ENCODE measurements at places on chromosomes 5 and 9.

- no peak for DNase-seq
Observed at GRCh38 chr9:129318121-129319075, 140.3 kb upstream of the IER5L start.

DNA sequence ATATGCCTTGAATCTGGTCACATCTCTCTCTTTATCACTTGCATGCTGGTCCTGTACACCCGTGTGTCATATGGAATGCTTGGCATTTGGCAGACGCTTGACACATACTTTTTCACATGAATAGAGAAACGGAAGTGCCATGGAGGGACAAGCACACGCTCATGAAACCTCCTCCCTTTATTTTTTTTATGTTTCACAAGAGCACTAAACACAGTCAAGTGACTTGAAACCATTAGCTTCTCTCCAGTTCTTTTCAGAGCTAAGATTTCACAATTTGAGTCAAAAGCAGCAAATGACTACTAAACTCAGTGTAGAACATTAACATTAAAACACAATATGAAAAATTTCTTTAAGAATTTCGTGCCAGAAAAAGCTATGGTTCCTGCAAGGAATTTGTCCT lies 151.1 kb downstream of the DOCK2 start:
- DNase-seq: no peak

DNA sequence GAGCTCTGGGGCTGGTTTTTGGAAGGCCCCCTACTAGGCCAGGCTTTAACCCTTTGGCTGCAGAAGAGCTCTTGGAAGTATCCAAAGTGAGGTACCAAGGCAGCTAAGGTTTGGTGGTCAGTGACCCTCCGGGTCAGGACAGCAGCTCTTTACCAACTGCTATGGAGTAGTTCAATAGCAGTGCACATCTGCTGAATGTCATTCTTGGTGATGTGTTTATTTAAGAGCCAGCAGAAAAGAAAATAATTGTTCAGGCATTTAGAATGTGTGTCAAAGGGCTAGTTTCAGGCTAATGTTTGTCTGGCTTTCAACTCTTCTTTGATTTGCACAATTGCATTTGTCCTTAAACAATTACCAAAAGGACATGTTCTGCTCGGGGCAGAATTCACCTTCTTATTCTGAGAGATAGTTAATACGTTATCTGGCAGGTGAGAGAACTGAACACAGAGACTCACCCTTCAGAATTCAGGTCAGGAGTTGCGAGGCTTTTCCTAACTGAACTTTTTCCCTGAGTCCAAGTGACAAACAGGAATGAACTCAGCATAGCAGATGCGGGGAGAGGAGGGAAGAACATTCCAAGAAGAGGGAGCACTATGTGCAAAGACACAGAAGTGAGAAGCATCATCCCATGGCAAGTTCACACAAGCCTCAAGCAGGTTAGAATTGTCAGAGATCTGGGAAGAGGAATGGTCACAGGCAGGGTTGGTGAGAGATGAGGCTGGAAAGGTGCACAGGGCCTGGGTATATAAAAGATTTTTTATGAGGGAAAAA lies 556.7 kb upstream of the TLE4 start:
- no peak for DNase-seq

DNA sequence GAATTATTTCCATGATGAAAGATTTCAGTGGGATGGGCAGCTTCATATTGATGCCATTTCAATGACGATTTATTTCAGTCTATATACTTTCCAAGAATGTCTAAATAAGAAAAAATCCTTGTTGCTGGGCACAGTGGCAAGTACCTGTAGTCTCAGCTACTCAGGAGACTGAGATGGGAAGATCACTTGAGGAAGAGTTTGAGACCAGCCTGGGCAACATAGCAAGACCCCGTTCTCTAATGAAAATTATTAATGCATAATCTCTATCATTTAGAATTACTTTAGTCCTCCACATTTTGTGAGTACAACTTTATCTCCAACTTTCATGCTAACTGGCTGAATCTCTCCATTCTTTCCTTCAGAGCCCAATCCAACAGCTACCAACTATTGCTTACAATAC lies 52.5 kb downstream of the PTBP3 start:
- DNase-seq: no peak

DNA sequence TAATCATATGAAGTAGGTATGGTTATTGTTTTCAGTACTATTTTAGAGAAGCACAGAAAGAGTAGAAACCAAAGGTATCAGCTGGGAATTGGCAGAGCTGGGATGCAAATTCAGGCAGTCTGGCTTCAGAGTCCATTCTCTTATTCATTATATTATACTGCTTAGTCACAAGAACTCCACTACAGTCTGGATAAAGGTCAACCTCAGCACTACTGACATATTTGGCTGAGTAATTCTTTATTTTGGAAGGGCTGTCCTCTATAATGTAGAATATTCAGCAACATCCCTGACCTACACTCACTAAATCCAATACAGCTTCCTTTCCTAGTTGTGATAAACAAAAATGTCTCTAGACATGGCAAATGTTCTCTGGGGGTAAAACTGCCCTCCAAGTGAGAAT lies 37.6 kb downstream of the PTGER4 start:
- DNase-seq: no peak

- no peak for DNase-seq
Observed at GRCh38 chr9:14339746-14340145, 25.8 kb upstream of the NFIB start.

GRCh38 chr9:35322075-35322885 lies 160.5 kb downstream of the UNC13B start:
- DNase-seq: no peak

DNA sequence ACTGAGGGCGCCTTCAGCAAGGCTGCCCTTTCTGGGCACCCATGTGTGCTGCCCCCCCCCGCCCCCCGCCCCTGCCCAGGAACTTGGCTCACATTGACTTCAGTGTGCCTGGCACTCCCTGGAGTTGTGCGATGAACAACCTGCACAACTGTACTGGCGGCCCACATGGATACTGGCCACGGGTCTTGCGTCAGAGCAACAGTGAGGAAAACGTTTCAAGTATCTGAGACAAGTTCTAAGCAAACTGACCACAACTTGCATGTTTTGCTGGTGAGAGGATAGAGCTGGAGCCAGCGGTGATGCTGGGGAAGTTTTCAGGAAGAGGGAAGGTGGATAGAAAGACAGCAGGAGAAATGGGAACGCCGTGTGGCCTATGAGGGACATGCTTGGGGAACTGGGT lies 45.4 kb downstream of the HABP4 start:
- DNase-seq: no peak

DNA sequence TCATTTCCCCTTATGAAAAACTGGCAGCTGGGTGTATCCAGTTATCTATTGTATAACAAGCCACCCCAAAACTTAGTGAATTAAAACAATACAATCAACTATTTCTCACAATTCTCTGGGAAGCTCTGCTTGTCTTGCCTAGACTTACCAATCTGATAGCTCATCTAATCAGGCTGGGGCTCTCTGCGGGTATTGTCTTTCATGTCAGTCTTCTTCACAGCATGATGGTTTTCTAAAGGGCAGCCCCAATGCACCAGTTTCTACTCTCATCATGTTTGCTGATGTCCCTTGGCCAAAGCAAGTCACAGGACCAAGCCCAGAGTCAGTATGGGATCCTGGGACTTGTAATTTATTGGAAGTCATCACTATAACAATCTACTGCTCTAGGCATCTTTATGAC lies 433.5 kb downstream of the KIAA0825 start:
- no peak for DNase-seq

DNA sequence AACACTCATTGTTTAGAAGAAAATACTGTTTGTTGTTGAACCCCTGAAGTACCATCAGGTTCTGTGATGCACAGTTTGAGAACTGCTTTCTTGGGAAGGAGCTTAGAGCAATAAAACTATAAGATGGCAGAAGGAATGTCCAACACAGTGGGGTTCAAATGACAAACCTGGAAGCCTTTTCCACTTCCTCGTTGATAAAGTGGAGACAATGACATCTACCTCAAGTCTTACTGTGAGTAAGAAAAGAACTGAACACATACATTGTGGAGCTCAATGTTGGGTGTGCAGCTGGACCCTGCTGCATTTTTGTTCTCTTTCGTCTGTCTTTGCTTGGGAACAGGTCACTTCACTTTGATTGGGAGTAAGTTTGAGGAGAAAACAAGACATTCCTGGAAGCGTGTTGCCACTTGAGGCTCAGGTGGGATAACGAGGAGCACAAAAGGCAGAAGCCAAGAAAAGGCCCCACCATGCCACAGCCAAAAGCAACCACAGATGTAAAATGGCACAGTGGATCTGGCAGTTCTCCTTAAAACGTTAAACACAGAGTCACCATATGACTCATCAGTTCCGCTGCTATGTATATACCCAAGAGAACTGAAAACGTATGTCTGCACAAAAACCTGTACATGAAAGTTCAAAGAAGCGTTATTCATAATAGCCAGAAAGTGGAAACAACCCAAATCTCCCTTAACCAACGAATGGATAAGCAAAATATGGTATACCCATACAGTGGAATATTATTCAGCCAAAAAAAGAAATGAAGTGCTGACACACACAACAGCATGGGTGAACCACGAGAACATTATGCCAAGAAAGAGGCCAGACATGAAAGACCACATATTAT lies 42.9 kb upstream of the SUB1 start:
- DNase-seq: no peak

DNA sequence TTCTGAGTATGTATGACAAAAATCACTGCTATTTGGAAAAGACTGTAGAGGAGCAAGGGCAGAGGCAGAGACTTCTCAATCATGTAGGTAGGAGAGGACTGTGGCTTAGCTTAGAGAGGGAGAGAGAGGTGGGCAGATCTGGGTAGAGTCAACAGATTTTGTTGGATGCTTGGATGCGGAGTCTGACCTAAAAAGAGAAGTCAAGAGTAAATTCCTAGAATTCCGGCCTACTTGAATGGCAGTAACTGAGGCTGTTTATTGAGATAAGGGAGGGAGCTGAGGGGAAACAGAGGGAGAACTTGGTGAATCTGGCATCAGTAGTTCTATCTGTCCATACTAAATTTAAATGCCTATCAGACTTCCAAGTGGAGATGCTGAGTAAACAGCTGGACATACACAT lies 2.4 kb downstream of the TICAM2 start:
- no peak for DNase-seq

- DNase-seq: no peak
Observed at GRCh38 chr9:21590058-21590996, 108.2 kb upstream of the IFNE start.

GRCh38 chr9:76023715-76024195 lies 133.3 kb downstream of the PCSK5 start:
- DNase-seq: no peak

- no peak for DNase-seq
Observed at GRCh38 chr5:151700820-151701219, 14.1 kb upstream of the SPARC start.

DNA sequence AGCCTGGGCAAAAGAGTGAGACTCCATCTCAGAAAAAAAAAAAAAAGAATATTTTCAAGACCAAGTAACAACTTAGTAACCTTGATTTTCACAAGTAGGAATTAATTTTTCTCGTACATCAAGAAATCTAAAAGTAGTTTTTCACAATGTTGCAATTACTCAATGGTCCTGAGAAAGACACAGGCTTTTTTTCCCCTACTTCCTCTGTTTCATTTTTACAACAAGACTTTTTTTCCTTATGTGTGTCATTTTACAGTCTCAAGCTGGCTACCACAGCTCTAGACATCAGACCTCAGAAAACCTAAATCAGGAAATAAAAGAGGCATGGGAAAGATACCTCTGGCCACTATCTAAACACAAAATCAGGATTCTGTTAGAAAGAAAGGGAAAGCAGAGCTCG lies 45.9 kb downstream of the WDR36 start:
- no peak for DNase-seq

- no peak for DNase-seq
Observed at GRCh38 chr9:113734826-113735225, 141.3 kb upstream of the ZNF618 start.

GRCh38 chr9:95801797-95802196 lies 73.7 kb upstream of the ERCC6L2 start:
- no peak for DNase-seq

DNA sequence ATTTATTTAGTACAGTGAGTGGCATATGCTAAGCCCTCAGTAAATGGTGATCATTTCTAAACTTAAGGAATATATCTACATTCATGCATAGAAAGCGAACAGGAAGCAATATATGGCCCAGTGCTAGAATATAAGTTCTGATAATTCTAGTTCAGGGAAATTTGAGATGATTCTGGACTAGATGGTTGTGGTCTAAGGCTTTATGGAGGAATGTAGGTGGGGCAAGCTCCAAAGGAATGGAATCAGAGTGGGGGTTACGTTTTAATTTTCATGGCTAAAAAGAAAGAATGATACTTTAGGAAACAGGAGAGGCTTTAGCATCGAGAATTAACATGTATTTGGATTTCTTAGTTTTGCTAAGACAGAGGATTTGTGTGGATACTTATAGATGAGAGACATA lies 56.1 kb downstream of the MTREX start:
- no peak for DNase-seq

- DNase-seq: no peak
Observed at GRCh38 chr9:98075332-98075805, 18.8 kb downstream of the NANS start.

GRCh38 chr5:139263536-139263935 lies 30.0 kb upstream of the MATR3 start:
- no peak for DNase-seq

DNA sequence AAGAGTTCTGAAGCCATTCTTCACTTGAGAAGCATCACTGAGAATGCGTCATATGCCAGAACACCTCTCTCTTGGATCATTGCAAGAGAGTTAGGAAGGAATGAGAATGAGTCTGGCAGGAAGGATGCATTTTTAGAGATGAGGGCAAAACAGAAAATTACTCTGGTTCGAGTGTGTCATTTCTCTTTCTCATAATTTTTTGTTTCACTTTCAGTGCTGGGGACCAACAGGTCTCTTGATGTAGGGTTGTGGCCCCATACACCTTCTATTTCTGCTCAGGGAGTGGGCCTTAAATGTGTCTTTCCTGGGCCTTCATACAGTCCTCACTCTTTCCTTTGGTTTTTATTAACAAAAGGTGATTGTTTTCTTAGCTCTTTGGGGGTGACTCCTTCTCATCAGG lies 302.4 kb downstream of the NR3C1 start:
- no peak for DNase-seq

DNA sequence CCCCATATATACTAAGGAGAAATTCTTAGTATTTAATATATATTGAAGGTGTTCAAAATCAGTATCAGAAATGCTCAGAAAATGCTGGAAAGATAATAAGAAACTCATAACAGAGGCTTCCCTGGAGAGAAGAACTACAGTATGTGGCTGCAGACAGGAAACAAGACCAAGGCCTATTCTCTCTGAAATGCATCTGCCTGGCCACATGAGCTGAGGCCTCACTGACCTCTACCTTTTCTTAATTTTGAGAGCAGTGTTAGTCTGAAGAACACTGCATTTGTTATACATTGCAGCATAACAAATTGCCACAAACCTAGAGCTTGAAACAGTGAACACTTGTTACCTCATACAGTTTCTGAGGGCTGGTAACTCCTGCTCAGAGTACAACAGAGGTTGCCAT lies 133.4 kb upstream of the SPEF2 start:
- no peak for DNase-seq

GRCh38 chr9:107249131-107249533 lies 33.9 kb upstream of the RAD23B start:
- no peak for DNase-seq

Measured in NCI-H2227 treated with DMSO at 0.1 percent for 48 hours (cell line).